ENCODE measurements at places on chromosomes 4 and X. TPM values are rescaled to one million over a fixed set of nuclear protein-coding genes. Genes with fewer than 3 reads are reported as not detected.

DNA sequence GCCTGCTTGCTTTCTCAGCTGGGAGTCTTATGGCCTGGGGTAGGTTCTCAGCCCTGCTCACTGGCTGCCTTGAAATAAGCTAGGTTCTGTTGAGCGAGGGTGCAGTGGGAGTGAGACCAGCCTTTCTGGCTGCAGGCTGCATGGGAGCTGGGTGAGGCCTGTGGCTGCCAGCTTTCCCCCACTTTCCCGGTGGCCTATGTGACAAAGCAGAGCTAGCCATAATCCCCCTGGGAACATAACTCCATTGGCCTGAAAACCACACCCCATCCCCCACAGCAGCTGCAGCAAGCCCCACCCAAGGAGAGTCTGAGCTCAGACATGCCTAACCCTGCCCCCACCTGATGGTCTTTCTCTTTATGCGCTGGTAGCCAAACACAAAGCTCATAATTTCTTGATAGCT lies 118.9 kb downstream of the KLHL4 start:
- no peaks in the 10 kb centered on the region for H3K36me3 ChIP-seq
- no peak for DNase-seq
- H3K4me1 ChIP-seq: no peaks in the 10 kb centered on the region
- no peak overlapping the region for H3K4me3 ChIP-seq
- H3K27ac ChIP-seq: no peak overlapping the region
- no peaks in the 10 kb centered on the region for H3K27me3 ChIP-seq

GRCh38 chr4:13912966-13913365 lies 285.4 kb upstream of the BOD1L1 start:
- H3K4me1 ChIP-seq: no peaks in the 10 kb centered on the region
- H3K36me3 ChIP-seq: no peaks in the 10 kb centered on the region
- H3K27ac ChIP-seq: no peak overlapping the region
- DNase-seq: no peak
- no peaks in the 10 kb centered on the region for H3K27me3 ChIP-seq

- H3K4me3 ChIP-seq: no peak overlapping the region
- H3K36me3 ChIP-seq: no peaks in the 10 kb centered on the region
- no peak overlapping the region for H3K27ac ChIP-seq
- H3K4me1 ChIP-seq: no peaks in the 10 kb centered on the region
- no peak for DNase-seq
- no peaks in the 10 kb centered on the region for H3K27me3 ChIP-seq
Measured at GRCh38 chr4:60657807-60658206, 542.3 kb upstream of the ADGRL3 start.

Gene HTR2C
- not detected for total RNA-seq

DNA sequence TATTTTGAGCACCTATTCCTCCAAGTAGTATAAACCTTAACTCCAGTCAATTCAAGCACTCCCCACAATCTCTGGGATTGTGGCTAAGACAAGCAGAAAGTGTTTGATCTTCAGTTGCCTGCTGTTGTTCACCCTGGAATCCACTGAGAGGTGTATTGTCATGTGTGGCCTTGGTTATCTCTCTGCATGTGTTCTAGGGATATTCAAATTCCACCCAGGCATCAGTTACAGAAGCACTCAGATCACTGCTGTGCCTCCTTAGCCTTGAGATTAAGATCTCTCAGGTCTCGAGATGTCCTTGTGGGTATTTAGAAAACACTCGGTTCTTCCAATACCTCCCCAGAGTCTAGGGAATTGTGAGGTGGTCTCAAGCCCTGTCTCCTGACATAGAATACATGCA lies 213.3 kb downstream of the SMARCA1 start:
- no peak for DNase-seq
- no peaks in the 10 kb centered on the region for H3K36me3 ChIP-seq
- H3K4me3 ChIP-seq: no peak overlapping the region
- no peaks in the 10 kb centered on the region for H3K27me3 ChIP-seq

Gene ZFP92
- 2.9 TPM for total RNA-seq

GRCh38 chr4:119240128-119240527 lies 27.6 kb downstream of the USP53 start:
- H3K36me3 ChIP-seq: no peaks in the 10 kb centered on the region
- peaks cover 12% of the 10 kb centered on the region for H3K4me1 ChIP-seq
- H3K27ac ChIP-seq: no peak overlapping the region
- no peaks in the 10 kb centered on the region for H3K27me3 ChIP-seq

DNA sequence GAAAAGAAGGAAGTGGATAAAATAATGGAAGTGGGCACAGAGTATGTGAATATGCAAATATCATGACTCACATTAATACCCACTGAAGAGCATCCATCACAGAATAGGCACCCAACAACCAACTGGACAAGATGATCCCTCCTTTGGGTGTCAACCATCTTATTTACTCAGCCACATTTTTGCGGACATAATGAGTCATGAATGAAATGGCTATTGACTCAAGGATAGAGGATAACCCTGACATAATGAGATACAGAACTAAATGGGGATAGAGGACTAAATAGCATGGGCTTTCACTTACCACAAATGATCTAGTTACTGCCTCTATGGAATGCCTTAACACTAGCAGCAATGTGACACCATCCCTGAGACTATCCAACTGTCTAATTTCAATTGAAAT lies 224.7 kb downstream of the ANTXR2 start:
- H3K36me3 ChIP-seq: no peaks in the 10 kb centered on the region
- no peaks in the 10 kb centered on the region for H3K4me1 ChIP-seq
- no peak overlapping the region for H3K4me3 ChIP-seq
- no peak for DNase-seq

DNA sequence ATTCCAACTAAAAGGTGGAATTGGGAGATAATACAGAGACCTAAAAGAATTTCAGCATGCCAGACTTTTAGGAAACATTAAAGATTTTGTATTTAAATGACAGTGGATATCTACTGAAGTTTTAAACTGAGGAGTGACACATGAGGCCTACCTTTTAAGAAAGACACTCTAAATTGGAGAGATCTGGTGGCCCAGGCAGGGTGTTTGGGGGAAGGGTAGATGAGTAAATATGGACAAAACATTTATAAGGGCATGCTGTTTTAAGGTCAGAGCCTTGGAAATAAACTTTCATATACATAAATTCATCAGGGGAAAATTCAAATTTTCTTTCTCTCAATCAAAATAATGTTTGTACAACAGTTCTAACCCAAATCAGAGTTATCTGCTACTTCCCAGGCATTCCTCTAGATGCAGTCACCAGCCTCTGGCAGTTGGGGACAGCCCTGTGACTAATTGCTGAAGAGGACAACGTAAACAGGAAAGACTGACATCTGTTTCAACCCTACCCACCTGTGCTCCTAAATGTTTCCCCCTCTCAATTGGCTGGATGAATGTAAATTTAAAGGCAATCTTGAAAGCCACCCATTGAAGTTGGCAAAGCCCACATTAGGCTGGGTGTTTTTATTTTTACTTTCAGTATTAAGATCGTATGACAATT lies 1646.9 kb upstream of the ADGRL3 start:
- no peaks in the 10 kb centered on the region for H3K27me3 ChIP-seq
- H3K27ac ChIP-seq: no peak overlapping the region
- peak overlapping the region; percentile 17 for H3K4me3 ChIP-seq
- H3K36me3 ChIP-seq: no peaks in the 10 kb centered on the region

GRCh38 chrX:71652405-71652804 lies 14.9 kb upstream of the LOC101059915 start:
- no peak overlapping the region for H3K27ac ChIP-seq
- no peaks in the 10 kb centered on the region for H3K27me3 ChIP-seq
- H3K4me3 ChIP-seq: no peak overlapping the region
- no peaks in the 10 kb centered on the region for H3K36me3 ChIP-seq

Gene NR3C2
- total RNA-seq: 25.0 TPM

DNA sequence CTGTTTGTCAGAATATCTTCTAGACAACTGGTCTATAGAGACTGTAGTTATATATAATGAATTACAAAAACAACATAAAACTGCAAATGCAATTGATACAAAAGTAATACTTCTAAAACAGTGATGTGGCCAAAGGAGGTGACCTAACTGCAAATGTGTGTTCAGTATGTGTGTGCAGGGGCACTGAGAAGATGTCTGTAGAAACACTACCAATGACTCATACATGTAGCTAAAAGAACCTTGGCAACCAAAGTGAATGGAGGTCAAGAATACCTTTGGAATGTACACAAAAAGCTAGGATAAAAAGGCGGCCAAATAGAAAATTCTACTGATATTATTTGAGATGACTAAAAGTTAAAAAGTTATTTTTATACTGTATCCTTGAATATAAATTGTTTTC lies 261.8 kb downstream of the CAMK2D start:
- H3K4me3 ChIP-seq: no peak overlapping the region
- no peak for DNase-seq
- H3K27me3 ChIP-seq: no peaks in the 10 kb centered on the region
- no peaks in the 10 kb centered on the region for H3K4me1 ChIP-seq

GRCh38 chr4:148062301-148062950 lies 330.5 kb downstream of the ARHGAP10 start:
- DNase-seq: no peak
- no peak overlapping the region for H3K4me3 ChIP-seq
- no peaks in the 10 kb centered on the region for H3K4me1 ChIP-seq
- H3K27me3 ChIP-seq: no peaks in the 10 kb centered on the region
- H3K36me3 ChIP-seq: no peaks in the 10 kb centered on the region

Gene GYPE
- total RNA-seq: 1.2 TPM

Data from left lung (tissue), 14 donors.